ENCODE measurements at places on chromosomes 16 and 17.

DNA sequence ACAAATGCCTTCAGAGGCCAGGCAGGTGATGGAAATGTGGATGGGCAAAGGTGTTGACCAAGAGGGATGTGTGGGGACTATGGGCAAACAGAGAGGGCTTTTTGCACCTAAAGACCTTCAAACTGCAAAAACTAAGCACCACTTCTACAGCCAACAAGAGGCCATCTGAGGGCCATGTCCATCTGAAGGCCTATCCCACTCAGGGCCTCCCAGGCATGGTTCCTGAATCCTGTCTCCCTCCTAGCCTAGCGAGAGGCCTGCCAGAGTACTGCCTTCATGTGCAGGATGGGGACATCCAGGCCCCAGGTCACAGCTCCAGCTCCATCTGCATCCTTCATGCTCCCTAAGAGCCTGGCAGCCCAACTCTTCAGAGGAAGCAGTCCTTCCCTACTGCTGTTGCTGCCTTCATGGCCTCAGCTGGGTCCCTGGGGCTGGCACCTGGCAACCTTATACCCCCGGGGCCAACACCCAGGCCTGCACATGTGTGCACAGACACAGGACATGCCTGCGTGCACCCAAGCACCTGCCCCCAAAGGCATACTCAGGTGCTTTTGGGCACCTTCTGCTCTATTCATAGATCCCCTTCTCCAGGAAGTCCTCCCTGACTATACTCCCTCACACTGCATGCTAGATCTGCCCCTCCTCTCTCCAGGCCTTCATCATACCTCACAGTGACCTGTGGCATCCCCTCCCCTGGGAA, 95.2 kb downstream of the C16orf78 start:
- DNase-seq: no peak

GRCh38 chr16:53518550-53519416, 15.8 kb upstream of the AKTIP start:
- peak; percentile 78 for DNase-seq

- DNase-seq: no peak
These were observed 291.9 kb upstream of the N4BP1 start for GRCh38 chr16:48901712-48902374.

DNA sequence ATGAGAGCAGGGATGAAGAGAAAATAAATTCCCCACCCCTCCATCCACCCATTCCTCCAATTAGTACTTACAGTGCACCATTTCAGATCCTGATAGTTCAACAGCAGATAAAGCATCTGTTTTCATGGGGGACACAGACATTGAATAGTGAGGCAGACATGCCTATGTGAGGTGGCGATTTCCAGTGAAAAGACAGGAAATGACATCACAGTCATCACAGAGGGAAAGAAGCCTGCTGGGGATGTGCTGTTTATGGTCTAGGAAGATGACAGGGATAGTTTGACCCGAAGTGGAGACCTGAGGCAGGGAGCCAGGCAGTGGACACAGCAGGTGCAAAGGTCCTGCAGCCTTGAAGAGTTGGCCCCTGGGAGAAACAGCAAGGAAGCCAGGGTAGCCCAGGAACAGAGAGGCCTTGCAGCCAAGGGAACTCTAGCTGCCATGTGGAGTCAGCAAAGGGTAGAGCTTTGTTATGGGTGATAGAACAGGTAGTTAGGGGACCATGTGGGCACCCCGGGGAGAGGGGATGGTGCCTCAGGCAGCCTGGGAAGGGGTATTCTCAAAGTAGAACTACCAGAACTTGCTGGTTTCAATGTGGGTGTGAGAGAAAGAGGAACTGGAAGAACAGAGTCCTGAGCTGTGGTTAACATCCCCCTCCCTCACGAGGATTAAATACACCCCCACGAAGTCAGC, 256.6 kb downstream of the CPPED1 start:
- DNase-seq: peak; percentile 47

GRCh38 chr17:9958586-9959281, 53.7 kb upstream of the RCVRN start:
- DNase-seq: no peak

GRCh38 chr17:70955441-70955840, 786.1 kb downstream of the KCNJ2 start:
- no peak for DNase-seq

- no peak for DNase-seq
These were observed 1425.1 kb upstream of the CDH8 start for GRCh38 chr16:63461248-63461841.

All from GM19239 (cell line).